Left lobe of liver (tissue), 2 donors: ENCODE measurements at places on chromosomes 12 and 14. TPM values are rescaled to one million over a fixed set of nuclear protein-coding genes. Genes with fewer than 3 reads are reported as not detected.

DNA sequence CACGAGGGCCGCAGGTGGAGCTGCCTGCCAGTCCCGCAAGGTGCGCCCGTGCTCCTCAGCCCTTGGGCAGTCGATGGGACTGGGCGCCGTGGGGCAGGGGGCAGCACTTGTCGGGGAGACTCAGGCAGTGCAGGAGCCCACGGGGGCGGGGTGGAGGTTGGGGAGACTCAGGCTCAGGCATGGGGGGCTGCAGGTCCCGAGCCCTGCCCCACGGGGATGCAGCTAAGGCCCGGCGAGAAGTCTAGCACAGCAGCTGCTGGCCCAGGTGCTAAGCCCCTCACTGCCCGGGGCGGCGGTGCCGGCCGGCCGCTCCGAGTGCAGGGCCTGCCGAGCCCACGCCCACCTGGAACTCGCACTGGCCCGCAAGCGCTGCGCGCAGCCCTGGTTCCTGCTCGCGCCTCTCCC, 39.2 kb upstream of the P2RX7 start:
- DNase-seq = no peak

DNA sequence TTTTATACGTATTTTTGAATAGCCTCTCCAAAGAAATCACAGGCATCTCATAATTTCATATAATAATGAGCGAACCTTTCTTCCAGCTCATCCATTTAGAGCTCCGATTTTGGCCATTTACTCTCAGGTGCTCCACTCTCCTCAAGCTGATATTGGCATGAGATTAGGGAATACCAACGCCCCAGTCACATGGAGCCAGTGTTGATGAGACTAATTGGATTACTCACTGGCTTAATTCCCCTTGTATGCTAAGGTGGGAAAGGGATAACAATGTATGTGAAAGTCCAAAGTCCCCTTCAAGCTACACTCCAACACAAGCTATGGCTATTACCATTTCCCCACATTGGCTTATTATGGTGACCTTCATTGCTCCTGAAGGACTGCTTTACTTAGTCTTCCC, 76.6 kb upstream of the NAV3 start:
- DNase-seq = no peak

GRCh38 chr14:53147893-53148292, 5.2 kb downstream of the DDHD1 start:
- DNase-seq = no peak

DNA sequence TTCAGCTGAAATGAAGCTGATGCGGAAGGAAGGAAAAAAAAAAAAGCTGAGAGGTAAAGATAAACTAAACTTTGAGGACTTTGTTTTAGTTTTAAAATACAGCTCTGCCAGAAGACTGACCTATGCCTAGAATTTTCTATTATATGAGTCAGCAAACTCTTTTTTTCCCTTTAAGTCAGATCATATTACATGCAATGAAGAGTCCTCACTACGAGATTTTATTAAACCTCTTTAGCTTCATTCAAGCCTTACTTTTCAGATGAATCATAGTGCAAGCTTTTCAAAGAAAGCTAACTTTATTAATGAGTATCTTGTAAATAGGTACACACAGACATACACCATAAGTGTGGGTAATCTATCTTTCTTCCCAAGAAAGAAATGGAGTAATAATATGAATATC, 57.8 kb upstream of the FSCB start:
- no peak for DNase-seq

GRCh38 chr14:96790706-96791105, 6.5 kb upstream of the VRK1 start:
- DNase-seq = no peak

DNA sequence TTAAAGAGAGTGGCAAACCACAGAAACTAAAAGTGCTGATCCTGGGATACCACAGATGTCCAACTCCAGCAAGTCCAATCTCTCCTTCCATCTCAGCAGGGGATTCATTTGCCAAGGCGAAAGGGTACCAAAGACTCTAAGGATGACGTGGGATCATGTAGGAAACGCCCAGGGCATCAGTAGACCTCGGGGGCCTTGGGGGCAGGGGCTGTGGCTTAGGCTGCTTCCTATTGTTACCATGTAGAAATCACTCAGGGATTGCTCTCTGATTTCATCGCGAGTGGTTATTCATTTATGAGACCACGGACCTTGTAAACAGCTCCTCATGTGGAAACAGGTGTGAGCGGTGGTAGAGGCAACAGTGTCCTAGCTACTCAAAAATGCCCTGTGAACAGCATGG, 149.3 kb upstream of the FKBP4 start:
- DNase-seq = no peak

GRCh38 chr12:7047306-7047705, 13.2 kb upstream of the C1S start:
- DNase-seq = no peak

GRCh38 chr12:43245947-43246346, 306.1 kb downstream of the ADAMTS20 start:
- DNase-seq = no peak

- DNase-seq = no peak
Measured at GRCh38 chr12:106309671-106310505, 7.4 kb downstream of the TCP11L2 start.

- no peak for DNase-seq
Measured at GRCh38 chr12:130444061-130444460, 106.4 kb downstream of the PIWIL1 start.

MDGA2 gene
- not detected for total RNA-seq

FGF6 gene
- total RNA-seq = not detected

DYRK2 gene
- total RNA-seq = 10.7 TPM
